ENCODE measurements at places on chromosomes 1 and 21.
A peak's percentile ranks its signal among the peaks of the same experiment; 100 is the strongest.

DNA sequence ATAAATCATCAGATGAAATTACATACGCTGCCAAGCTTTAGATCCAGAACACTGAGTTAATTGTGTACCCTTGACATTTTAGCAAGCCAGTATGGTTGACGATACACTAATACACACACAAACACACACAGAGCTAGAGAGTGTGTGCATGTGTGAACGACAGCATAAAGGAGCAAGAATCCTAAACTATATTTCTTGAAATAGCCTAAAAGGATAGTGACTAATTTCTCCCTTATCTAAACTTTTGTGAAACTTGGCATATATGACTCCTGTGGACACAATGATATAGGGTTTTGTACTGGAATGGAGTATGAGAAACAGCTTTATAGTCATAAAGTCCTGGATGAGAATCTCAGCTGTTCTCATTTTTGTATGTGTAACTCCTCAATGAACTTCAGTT, 65.1 kb upstream of the DMRTA2 start:
- no peak for DNase-seq

DNA sequence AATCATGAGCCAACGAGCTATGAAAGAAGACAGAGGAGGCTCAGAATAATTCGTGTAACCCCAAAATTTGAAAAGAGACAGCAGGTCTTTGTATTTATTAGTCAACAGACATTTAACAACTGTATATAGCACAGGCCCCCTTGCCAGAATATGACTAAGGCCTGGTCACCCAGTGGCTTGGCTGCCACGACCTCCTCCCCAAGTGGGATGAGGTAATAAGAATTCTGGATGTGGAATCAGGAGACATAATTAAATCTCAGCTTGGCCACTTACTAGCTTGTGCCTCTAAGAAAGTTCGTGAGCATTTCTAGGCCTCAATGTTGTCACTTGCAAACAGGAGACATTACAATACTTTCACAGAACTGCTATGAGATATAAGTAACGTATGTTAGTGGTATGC, 134.2 kb upstream of the TNFSF4 start:
- peak; percentile 90 for DNase-seq

DNA sequence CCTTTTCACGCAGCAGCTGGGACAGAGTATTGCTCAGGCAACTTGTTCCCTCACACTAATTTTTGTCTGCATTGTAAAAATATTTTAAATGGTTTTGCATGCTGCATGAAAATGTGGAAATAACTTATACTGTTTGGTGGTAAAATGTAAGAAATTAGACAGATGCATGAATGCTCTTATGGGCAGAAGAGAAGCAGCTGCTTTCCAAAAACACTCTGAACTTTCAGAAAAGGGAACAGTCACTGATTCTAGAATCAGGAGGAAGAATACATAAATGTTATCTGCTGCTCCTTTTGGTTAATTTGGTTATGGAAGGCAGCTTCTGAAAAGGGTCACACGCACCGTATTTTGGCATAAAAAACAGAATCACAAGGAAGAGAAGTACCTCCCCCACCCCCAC, 87.0 kb upstream of the RUNX1 start:
- DNase-seq: no peak

GRCh38 chr1:246181241-246181640, 325.8 kb downstream of the SMYD3 start:
- no peak for DNase-seq

GRCh38 chr1:201702936-201703335, 126.0 kb upstream of the IPO9 start:
- peak; percentile 47 for DNase-seq

DNA sequence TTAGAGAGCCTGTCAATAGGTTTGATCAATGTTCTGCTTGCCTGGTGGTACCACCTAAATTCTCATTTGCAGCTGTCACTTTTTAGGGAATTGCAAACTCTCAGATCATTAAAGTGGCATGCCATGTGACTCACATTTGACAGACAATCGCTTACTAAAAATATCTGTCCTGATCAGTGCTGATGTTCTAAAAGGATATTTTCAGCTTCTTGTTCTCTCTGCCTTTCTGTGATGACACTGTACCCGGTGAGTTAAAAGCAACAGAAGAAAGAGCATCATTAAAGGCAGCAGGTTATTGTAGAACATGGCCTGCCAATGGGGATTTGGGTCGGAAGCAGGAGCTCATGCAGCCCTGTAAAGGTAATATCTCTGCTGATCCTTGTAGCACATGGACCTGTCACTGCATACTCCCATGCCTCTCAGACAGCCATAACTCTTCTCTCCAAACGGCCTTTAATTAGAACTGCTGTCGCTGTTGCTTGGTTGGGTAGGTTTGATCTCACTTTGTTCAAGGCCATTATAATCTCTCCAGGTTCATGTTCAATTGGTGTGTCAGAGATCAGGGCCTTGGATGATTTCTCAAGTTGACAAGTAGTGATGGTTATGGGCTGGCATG, 441.3 kb upstream of the DEPDC1 start:
- no peak for DNase-seq

DNA sequence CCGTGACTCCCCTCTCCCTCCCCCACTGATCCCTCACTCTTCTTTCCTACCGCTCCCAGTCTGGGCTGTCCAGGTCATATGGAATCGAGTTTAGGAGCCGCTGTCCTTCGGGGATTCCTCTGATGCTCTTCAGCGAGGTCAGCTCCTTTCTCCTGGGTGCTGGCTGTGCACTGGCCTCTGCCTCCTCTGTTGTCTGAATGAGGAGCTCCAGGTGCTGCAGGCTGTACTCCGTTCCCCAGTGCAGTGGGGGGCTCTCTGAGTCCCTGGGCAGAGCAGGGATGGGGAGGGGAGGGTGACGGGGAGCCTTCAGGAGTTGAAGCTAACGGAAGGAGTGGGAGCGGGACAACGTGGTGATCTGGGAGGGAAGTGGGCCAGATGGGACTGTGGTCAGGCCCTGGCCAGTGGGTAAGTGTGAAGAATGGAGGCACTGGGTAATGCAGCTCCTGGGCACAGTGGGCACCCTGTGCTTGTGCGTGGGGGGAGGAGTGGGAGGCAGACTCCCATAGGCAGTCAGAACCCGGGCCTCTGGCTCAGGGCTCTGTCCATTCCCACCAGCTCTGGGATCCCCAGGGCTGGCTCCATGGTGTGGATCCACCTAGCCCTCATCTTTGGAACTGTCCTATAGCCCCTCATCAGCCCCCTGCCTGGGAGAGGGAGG, 59.5 kb upstream of the TLR5 start:
- DNase-seq: no peak

GRCh38 chr1:16125088-16125470, 30.8 kb downstream of the EPHA2 start:
- DNase-seq: no peak

DNA sequence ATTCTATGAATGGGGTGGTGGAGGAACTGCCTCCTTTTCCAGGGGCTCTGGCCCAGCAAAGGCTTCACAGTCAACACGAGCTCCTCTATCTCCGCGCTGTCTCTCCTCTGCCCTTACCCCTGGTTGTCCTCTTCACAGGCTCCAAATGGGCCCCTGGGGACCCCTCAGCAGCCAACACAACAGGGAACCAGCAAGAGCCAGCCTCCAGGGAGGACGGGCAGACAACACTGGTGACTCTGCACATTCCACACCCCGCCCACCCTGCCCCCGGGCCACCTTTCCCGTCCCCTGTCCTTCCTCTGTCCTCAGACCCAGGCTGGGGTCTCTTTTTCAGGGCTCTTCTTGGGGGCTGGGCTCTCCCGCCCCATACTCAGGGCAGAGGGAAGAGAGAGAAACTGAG, 17.5 kb upstream of the ETV3 start:
- DNase-seq: no peak

DNA sequence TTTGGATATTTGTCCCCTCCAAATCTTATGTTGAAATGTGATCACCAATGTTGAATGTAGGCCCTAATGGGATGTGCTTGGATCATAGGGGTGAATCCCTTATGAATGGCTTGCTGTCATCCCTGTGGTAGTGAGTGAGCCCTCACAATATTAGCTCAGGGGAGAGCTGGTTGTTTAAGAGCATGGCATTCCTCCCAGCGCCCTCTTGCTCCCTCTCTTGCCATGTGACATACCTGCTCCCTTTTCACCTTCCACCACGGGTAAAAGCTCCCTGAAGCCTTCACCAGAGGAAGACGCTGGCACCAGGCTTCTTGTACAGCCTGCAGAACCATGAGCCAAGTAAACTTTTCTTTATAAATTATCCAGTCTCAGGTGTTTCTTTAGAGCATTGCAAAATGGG, 305.6 kb downstream of the KCTD3 start:
- no peak for DNase-seq

DNA sequence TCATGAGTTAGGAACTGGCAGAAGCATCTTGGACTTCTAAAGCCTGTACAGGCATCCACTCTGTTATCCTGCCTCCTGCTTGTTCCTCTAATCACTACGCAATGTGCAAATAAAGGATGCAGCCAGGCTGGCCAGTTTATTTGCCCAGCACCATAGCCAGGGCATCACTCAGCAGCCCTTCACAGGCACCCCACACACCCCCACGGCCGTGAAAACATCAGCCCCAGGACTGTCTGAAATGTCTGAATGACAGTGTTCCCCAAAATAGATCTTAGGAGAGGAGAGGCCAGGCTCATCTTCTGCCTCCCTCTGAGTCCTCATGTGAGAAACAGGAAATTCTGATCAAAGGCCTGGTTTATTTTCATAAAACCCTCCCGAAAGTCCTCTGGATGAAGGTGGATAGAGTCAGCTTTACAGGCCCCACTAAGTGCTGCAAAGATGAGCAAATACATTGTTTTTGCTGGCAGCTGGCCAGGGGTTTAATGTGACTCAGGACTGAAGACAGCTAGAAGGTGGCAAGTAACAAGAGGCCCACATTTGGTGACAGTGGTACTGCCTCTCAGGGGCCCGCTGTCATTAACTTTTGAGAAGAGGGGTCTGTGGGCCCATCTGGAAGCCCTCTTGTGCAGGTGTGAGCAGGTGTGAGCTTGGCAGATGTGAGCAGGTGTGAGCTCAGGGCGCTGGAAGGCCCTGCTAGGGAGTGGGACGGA, 32.9 kb downstream of the GRHL3 start:
- DNase-seq: peak; percentile 74

GRCh38 chr21:43824333-43825241, 35.2 kb downstream of the RRP1 start:
- DNase-seq: peak; percentile 35

- no peak for DNase-seq
These were observed 30.7 kb downstream of the PTPN14 start for GRCh38 chr1:214520544-214521165.

GRCh38 chr1:8718850-8719361, 98.5 kb downstream of the RERE start:
- no peak for DNase-seq

- no peak for DNase-seq
These were observed 25.7 kb upstream of the EPHX4 start for GRCh38 chr1:92004129-92004528.

DNA sequence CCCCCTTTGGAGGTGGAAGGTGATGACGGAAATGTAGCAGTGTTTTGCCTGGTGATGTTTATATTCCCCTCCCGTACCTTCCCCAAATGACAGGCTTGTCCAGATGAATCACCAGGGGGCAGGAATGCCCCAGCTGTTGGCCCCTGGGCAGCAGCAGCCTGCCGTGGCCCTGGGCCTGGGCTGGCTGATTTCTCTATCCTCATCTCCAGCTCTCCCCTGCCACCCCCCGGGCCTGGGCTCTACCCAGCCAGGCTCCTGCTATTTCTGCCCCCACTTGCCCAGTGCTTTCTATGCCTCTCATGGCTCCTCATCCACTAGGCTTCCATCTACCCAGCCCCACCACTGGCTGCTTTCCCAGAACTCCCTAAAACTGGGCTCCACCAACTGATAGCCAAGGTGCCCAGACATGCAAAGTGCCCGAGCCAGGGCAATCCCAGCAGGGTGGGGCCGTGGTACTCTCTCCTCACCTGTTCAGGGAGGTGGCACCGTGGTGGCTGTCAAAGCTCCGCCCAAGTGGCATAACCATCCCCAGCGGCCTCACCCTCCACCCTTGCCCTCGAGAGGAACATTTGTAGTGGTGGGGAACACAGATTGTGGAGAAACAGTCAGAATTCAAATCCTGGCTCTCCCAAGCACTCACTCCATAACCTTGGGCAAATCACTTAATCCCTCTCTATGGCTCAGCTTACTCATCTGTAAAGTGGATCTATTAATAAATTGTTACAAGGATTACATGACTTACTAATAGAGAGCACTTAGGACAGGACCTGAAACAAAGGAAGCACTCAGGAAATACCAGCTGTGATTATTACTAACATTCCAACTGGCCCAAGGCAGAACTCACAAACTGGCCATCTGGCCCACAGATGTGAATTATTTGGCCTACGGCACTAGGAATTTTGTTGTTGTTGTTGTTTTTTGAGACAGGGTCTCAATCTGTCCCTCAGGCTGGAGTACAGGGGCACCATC, 12.8 kb upstream of the ECE1 start:
- peak; percentile 69 for DNase-seq

GRCh38 chr1:231194843-231195516, 33.1 kb downstream of the TRIM67 start:
- no peak for DNase-seq

DNA sequence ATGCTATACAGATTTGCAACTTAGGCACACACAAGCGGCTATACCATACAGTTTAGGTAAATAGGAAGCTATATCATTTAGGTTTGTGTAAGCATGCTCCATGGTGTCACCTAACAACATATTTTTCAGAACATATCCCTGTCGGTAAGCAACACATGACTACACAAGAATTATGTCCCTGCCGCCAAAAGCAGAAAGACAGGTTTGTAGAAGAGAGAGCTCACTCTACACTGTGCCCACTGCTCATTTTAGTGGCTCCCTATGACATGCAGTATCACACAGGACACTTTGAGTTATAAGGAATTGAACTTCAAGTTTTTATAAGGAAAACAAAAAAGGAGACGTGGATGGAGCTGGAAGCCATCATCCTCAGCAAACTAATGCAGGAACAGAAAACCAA, 132.5 kb upstream of the KAZN start:
- DNase-seq: no peak

GRCh38 chr1:193905288-193906085, 719.1 kb upstream of the B3GALT2 start:
- DNase-seq: peak; percentile 2

DNA sequence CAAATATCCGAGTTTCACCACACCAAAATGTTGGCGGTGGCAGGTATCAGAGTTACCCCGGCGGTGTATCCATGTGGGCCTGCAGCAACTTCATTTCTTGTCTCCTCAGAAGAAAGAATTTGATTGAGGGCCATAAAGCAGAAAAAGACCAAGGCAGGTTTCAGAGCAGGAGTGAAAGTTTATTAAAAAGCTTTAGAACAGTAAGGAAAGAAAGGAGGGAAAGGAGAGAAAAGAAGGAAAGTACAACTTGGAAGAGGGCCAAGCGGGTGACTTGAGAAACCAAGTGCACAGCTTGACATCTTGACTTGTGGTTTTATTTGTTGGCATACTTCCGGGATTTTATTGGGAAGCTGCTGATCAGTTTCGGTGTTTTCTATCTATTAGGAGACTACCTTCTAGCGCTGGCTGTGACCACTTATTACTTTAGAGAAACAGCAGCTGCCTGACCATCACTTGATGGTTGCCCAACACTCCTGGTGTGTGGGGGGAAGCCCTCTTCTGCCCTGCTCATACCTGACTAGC, 75.5 kb upstream of the RAB3GAP2 start:
- DNase-seq: no peak

DNA sequence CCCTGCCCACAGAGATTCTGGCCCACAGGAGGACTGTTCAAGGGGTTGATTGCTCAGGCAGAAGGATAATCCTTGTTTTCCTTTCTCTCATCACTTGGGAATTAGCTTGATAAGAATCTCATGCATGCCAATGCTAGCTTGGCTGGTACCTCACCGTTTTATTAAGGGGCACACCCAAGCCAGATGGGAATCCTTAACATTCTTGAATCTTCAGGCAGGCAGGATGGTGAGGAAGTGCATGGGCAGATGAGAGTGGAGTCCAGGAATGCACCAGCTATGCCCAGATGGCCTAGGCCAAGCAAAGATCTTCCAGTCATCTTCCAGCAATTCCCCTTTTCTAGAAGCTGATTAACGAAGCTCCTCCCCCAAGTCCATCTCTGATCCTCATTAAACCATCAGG, 4.1 kb upstream of the LCE7A start:
- no peak for DNase-seq
